ENCODE measurements at places on chromosomes 11 and 22.

DNA sequence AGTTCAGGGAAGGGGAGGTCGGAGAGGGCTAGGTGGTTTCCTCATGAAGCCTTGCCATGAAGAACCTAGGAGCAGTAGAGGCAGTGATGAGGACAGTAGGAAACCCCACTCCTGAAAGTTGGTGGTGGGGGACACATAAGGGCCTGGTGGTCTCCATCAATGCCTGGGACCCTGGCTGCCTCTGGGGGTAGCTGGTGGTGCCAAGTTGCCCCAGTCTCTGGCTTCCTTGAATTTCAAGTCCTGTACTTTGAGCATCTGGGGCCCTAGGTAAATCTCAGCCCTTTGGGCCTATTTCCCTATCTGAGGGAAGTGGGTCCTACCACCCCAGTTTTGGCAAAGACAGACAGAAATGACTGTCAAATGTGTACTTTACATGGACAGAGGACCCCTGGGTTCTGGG is 28.1 kb downstream of the AMPD3 start:
- no peak for DNase-seq

- no peak for DNase-seq
Measured at GRCh38 chr11:109405671-109406070, 16.3 kb upstream of the C11orf87 start.

- DNase-seq, result no peak
Measured at GRCh38 chr11:66617155-66617834, 865 bp downstream of the RBM14 start.

DNA sequence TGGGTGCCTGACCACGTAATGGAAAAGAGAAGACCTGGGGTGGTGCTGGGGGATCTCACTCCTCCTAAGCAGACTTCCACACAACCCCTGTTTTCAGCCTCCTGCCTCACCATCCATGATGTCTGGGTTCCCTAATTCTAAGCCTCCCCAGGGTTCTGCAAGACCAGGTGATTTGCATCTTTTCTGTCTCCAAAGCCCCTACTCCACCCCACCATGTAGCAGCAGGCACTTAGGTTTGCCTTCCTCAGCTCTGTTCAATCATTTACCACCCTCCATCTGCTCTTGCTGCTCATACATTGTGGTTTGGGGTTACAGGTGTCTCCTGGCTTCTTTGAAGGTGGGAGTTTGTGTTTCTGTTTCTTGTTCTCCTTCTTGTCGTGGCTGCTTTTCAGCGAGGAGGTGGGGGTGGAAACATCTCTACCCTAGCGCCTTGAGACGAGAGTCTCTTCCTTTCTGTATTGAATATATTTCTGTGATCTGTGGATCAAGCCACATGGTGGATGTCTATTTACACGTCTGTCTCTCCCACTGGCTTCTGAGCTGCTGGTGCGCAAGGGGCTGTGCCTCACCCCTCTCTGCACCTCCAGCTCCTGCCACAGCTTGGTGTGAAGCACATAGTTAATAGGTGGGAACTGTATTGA is 6.6 kb upstream of the SSTR3 start:
- peak; percentile 49 for DNase-seq

DNA sequence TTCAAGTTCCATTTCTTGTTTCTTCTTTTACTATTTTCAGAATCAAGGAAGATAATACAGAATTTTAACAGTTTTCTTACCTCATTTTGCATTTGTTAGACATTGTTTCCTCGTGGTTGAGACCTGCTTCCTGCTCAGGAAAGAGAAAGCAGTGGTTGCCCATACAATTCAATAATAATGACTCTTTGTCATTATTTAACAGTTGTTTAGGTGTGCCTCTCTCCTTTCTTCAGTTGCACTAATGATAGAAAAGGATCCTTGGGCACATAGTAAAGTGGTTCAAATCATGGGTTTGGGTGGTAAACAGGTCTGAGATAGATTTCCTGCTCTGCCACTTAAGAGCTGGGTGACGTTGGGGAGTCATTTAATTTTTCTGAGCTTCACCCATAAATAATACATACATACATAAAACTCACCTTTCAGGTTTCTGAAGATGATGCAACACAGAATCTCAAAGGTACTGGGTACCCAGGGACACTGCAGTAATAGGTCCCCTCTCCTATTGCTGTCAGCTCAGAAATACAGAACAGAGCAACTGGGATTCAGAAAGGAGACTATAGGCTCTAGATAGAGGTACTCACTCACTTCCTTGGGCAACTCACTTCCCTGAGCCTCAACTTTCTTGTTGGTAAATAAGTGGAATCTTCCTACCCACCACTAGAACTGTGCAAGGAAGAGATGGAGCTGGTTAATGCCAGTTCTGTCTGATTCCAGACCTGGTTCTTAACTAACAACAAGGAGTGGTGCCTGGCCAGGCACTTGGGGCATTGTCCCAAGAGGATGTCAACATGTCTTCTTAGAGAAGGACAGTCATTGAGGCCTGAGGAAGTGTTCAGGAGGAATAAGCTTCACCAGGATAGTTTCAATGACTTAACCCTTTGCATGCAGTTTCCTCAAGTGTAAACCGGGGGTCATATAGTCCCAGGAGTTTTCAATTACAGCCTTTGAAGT is 34.9 kb downstream of the CD44 start:
- no peak for DNase-seq

GRCh38 chr11:2708757-2709281 is 9.0 kb upstream of the KCNQ1OT1 start:
- DNase-seq, result no peak

GRCh38 chr11:133821776-133822175 is 23.5 kb downstream of the SPATA19 start:
- peak; percentile 7 for DNase-seq

DNA sequence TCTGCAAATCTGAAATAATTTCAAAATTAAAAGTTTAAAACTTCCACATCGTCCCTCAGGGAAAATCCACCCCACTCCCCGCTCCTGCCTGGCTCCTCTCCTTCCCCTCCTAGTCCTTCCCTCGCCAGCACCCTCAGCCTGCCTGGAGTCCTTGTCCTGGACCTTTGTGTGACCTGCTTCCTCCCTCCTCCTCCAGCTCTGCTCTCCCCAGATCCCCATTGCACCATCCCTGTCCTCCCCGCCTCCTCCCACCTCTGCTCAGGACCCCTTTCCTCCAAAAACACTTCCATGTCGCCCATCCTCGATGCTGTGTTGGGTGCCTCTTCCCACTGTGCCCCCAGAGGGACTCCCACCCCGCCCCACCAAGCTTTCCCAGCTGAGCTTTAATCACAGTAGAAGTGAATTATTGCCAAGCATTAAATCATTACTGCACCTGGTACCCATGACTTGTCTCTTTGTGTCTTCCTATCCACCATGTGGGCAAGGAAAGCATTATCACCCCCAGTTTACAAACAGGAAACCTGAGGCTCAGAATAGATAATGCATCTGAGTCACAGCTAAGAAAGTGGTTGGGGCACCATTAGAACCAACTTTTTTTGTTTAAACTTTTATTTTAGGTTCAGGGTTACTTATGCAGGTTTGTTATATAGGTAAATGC is 2.4 kb upstream of the ZP1 start:
- no peak for DNase-seq

DNA sequence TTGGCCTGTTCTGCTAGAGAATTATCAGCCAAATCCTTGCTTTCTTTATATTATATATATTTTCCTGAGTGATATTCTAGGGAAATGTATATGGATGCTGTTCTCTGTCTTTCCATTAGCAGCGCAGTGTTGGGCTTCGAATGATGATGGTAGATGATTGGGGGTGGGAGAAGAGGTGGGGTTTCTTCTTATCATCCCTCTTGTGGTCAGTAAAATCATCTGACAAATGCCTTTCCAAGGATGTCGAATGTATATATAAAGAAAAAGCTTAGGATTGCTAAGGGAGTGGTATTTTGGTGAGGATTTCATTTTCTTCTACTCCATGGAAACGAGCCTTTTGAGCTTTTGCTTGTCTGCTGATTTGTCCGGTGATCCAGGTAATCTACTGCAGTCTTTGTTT is 48.9 kb downstream of the ARHGEF12 start:
- DNase-seq, result no peak

DNA sequence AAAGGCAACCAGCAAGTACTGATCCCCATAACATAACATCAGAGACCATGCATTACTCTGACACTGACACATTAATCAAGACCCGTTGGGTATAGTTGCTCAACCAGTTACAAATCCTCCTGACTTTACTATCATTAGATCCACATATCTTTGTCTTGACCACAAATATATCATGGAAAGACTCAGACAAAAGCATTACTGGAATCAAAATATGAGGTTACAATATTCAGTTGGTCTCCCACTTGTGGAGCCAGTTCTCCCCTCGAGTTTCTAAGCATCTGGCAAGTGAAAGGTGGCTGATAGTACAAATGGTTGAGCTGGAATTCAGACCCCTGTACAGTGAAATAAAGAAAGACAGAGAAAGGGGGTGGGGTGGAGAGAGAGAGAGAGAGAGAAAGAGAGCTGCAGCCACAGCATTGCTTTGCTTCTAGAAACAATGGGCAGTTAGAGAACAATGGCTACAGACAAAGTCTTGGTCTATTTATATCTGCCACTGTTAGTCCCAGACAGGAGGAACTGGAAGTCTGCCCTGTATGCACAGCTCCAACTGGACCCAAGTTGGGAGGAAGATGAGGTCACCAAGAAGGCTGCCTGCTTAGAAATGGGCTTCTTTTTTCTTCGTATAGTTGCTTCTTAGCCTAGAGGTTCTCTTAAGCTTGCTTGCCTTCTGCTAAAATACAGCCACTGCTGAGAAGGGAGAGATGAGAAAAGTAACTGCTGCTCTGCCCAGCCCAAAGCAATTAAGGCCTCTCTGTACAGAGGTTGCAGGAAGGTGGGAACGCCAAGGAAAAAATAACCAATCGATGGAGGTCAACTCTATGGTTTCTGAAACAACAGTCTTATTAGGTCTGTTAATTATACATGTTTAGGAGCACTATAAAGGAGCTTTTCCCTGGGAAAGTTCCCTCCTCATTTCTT is 85.5 kb downstream of the ETS1 start:
- DNase-seq, result no peak

- no peak for DNase-seq
Measured at GRCh38 chr22:34951212-34951611, 114.7 kb upstream of the ISX start.

DNA sequence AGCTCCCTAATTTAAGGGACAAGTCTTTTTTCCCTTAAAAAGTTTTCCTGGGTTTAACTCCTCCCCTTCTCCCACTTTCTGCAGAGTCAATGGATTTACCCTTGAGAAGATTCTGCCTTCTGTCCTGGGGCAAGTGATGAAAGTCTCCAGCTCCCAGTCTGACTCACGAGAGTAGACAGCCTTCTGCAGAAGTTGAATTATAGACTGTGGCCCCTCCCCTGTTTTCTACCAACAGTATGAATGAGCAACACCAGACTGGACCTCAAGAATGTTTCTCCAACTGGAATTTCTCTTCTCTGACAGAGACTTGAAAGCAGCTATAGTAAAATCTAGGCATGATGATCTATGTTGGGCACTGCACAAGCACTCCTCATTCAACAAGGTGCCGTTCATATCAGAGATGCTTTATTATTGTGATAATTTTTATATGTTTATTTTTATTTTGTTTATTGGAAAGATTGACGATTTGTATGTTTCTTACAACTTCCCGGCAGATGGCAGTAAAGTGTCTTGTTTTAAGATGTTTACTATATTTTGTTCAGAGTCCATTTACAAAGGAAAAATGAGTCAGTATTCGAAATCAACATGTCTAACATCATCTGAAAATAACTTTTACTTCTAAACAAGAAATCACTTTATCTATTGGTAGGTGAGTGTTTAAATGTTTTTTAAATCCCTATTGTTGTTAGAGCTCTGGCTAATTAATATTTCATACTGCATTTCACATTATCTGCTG is 56.6 kb downstream of the LMO2 start:
- DNase-seq, result no peak

DNA sequence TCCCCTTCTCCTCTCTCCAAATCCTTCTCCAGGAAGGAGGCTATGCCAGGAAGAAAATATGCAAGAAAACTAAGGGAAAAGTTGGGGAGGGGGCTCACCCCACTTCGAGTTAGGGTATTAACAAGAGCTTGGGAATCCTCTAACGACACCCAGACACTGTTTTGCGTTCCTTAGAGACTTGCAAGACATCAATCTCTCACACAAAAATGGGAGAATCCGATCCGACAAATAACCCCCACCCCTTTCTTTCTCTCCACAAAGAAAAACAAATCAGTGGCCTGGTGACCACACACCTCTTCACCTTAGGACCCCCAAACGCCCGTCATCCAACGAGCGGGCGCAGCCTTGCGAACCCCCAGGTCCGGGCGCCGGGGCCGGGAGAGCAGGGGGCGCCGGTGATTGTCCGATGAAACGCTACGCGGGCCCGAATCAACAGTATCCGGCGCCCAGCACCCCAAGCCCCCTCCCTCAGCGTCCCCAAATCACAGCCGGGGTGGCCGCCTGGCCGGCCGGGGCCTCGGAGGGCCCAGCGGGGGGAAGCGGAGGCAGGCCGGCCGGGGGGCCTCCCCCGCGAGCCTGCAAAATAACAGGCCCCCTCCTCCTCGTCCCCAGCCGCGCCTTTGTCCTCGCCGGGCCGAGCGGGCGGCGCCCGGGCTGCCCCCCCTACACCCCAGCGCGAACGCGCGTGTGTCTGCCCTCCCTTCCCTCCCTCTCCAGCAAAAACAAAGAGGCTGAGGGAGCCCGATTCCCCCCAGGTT is 690 bp downstream of the CSNK1E start:
- no peak for DNase-seq

- no peak for DNase-seq
Measured at GRCh38 chr11:13669544-13670488, 1.3 kb downstream of the FAR1 start.

DNA sequence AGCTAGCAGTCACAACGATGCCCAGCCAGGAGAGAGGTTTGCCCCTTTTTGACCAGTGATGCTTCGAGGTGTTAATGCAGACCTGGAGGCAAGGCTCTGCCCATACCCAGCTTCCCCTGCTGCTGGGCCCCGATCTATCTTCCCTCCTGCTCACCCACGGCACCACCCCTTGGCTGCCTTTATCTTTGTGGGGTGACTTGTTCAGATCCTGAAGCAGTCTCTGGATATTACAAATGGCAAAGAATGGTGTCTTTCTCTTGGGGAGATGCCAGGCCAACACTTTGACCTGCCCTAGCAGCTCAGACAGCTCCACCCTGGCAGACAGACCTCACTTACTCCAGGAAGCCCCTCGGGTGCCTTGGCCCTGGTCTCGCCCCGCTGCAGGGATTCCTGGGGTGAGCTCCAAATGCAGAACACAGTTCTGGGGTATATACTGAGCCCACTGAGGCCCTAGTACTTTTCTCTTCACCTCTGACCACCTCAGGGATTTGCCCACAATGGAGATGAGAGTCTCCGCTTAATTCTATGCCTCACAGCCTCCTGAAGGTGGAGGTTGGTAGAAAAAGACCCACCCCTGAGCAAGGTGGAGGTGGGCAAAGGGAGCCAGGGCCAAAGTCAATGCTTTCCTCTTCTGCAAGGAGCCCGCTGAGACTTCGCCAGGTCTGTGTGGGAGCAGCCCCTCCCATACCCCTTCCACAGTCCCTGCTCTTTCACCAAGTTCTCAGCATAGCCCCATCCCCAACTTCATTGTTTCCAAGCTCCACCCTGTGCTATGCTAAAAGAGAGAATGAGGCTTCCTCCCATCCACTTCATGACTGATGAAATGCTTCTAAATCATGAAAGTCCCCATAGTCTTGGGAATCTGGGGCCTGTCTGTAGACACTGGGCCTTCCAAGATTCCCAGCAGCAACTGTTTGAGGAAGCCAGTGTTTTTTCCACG is 11.1 kb upstream of the ST3GAL4 start:
- no peak for DNase-seq

GRCh38 chr11:75394085-75394840 is 5.1 kb upstream of the RPS3 start:
- DNase-seq, result no peak

Data from GDM1 (cell line).